Activated T-cell treated with anti-CD3 and anti-CD28 coated beads for 1 hour (primary cell): ENCODE measurements at places on chromosomes 5 and 9.

GRCh38 chr5:125894383-125894782 is 528.8 kb upstream of the GRAMD2B start:
- no peak for DNase-seq

DNA sequence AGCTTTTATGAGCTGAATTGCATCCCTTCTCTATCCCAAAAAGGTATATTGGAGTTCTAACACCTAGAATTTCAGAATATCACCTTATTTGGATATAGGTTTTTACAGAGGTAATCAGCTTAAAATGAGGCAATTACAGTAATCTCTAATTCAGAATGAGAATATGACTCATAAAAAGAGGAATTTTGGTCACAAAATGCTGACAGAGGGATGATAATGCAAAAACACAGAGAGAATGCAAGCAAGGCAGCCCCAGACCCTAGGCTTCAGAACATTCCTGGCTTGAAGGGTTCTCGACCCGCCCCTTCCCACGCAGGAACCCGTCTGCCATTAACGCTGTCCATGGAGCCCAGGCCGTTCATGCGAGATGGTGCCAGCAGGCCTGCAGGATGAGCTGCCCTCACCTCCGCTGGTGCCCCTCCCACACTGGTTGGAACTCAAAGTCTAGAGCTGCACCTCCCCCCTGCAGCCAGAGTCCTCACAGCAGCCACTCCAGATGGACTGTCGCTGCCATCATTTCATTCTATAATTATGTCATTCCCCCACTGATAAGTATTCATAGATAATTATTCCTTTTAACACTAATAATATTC is 1173.4 kb upstream of the ACO1 start:
- no peak for DNase-seq

DNA sequence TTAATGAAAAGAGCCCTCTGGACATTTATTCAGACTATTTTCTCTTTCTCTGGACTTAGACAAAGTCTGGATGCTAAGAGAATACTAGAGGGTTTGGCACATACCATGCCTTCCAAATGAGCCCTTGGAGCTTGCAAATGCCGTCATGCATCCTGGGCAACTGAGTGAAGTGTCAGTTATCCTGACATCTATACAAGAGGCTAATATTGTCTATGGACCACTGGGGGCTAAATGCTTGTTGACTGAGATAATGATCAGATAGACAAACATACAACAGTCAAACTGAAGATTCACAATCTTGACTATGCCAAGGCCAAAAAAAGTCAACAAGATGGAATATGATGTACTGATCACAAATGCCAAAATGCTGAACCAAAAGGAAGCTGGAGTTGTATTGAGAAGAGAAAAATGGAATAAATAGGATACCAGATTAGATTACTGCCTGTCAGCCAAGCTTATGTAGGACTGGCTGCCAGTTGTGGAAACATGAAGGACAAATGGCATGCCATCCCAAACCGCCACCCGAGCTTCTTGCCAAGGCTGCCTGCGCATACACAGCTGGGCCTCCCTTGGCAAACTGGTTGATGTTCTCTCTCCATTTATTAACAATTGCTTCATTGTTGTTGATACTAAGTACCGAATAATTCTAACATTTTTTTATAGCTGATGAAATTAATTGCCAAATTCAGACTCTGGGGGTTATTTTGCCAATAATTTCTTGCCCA is 240.1 kb upstream of the GRAMD2B start:
- DNase-seq, result no peak

GRCh38 chr5:170315154-170315553 is 17.6 kb upstream of the LCP2 start:
- no peak for DNase-seq

DNA sequence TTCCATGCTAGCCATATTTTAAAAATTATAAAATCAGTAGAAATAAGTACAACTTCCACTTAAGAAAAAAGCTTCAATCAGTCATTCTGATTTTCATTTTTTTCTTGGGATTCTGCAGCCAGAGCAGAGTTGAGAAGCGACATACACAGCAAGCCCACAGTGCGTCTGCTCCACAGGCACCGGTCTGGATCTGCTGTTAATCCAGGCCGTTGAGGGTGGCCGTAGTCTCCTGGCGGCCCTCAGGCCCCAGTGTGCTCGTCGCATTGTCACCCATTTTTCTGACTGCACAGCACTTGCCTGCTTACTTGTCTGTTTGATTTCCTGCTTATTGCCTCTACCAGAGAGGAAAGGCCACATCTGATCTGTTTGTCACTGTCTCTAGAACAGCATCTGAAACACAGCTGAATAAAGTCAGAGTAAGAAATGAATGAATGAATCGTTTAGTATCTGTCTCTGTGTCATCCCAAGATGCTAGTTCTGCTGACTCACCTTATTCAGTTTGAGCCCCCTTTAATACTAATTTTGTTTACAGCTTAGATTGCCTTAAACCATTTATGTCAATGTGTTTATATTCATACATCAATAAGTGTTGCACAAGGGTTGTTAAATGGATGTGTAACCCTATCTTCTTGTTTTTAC is 11.6 kb upstream of the ASPN start:
- DNase-seq, result no peak

- DNase-seq, result no peak
Measured at GRCh38 chr5:32501071-32502002, 56.8 kb upstream of the ZFR start.

GRCh38 chr5:103411711-103412110 is 150.9 kb downstream of the NUDT12 start:
- no peak for DNase-seq

GRCh38 chr9:94799578-94800264 is 73.2 kb downstream of the AOPEP start:
- DNase-seq, result no peak

DNA sequence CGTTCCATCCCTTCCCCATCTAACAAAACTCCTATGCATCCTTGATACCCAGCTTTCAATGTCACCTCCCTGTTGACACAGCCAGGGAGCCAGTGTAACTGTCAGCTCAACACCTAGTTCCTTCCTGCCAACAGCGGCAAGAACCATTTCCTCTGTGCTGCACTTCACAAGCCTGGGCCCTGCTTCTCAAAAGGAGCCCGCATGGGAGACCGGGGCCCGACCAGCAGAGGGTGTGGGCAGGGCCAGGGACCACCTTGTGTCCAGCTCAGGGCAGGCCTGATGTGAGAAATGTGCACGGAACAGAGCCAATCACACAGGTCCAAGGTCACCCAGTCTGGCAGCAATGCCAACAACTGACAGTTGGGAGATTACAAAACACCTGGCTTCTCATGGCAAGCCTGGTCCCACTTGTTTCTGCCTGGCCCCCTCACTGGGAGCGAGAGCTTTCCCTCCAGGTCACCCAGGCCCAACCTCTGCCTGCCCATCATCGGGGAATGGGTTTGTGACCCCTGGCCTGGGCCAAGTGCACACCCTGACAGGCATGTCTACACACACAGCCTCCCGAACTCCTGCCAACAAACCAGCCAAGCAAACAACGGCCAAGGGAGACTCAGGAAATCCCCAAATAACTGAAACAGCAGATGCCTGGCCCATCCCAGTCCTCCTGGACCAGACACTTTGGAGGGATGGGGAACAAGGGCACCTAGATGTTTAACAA is 3.1 kb downstream of the RNF44 start:
- no peak for DNase-seq

- DNase-seq, result no peak
Measured at GRCh38 chr5:15092801-15093200, 221.2 kb upstream of the ANKH start.

GRCh38 chr5:74040065-74040551 is 414.1 kb downstream of the ARHGEF28 start:
- no peak for DNase-seq

- no peak for DNase-seq
Measured at GRCh38 chr5:159911349-159911748, 4.9 kb upstream of the ADRA1B start.

- no peak for DNase-seq
Measured at GRCh38 chr5:180290568-180291233, 1.2 kb downstream of the MAPK9 start.

DNA sequence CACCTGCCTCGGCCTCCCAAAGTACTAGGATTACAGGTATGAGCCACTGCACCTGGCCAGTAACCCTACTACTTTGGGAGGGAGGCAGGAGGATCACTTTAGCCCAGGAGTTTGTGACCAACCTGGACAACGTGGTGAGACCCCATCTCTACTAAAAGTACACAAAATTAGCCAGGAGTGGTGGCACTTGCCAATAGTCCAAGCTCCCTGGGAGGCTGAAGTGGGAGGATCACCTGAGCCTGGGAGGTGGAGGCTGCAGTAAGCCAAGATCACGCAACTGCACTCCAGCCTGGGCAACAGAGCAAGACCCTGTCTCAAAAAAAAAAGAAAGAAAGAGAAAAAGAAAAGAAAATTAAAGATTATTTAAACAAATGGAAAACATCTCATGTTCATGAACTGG is 10.3 kb downstream of the GDF9 start:
- no peak for DNase-seq

- DNase-seq, result no peak
Measured at GRCh38 chr5:132224716-132225115, 2.9 kb downstream of the P4HA2 start.

- no peak for DNase-seq
Measured at GRCh38 chr5:89308606-89309040, 425.6 kb upstream of the MEF2C start.

DNA sequence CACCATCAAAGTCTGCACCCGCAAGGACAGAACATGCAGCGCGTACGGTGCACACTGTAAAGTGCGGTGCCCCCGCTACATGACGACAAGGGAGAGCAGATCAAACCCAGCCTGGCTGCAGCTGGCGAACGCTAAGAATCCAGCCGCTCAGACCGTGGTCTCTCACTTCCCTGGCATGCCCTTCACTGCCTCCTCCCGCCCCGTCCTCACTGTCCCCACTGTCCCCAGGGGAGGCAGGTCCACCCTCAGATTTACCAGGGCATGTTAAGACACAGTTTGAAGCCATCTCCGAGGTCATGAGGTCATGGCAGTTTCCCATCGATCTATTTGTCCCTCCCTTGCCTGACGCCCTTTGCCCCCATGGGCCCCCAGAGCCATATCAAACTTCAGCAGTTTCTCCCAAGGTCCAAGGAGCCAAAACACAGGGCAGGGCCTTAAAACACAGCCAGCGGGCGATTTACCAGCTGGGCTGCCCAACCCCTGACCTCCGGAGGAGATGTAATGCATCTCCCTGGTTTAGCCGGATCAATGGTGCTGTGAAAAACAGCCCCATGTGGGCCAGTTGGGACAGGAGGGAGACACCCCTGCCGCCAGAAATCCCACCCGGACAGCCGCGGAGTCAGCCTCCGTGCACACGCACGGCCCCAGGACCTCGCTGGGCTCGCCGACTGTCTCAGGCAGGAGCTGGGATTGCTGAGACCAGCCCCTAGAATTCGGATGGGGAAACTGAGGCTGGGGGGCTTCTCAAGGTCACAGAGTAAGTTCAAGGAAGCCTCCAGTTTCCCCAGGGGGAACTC is 52.3 kb upstream of the FUBP3 start:
- no peak for DNase-seq

DNA sequence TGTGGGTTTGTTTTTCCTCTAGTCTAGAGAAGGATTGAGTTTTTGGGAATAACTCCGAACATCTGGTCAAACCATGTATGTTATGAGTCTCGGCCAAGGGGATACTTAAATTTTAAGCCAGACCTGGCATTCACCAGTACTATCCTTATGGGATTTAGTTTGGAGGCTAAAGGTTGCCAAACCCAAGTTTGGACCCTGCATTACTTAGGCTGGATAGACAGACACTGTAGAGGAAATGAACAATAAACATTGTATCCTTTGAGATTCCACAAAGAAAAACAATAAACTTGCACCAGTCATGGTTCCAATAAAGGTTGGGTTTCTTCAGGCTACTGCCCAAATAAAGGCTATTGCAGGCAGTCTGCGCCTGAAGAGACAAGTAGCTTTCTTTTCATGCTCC is 296.7 kb upstream of the MEF2C start:
- DNase-seq, result no peak
